ENCODE measurements at places on chromosomes 5 and 9.

GRCh38 chr9:130372057-130372456, 72.7 kb upstream of the ASS1 start:
- DNase-seq = no peak

GRCh38 chr5:69494452-69494851, 1.9 kb downstream of the OCLN start:
- no peak for DNase-seq

- DNase-seq = no peak
Measured at GRCh38 chr5:79798893-79799590, 109.4 kb downstream of the CMYA5 start.

DNA sequence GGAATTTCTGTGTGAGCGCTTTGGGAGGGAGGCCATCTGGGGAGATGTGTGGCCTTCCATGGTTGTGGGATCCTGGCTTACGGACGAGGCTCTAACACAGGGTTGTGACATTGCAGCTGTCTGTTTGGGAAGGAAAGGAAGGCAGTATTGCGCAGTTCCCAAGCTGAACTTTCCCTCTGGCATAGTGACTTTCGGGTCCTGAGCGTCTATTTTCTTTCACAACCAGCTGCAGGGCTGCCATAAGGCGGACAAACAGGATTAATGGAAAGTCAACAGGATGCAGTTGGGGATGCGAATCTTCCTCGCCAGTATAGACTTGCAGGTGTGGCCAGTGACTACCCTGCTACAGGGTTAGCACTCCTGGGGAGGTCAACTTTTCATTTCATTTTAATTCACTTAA, 25.9 kb downstream of the CCT5 start:
- peak; percentile 31 for DNase-seq

DNA sequence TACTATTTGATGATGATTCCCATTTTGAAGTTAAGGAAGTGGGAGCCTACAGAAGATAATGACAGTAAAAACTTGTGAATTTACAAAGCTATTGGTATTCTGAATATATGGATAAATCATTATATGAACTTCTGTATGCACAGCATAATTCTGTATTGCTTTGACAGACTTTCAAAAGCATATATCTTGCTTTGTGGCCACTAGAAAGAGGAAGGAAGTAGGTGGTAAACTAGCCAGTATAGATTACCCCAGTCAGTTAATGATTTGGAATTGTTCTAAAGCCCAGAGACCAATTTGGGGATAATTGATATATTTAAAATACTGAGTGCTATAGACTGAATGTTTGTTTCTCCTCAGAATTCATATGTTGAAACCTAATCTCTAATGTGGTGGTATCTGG, 53.0 kb downstream of the NR2F1 start:
- DNase-seq = no peak

DNA sequence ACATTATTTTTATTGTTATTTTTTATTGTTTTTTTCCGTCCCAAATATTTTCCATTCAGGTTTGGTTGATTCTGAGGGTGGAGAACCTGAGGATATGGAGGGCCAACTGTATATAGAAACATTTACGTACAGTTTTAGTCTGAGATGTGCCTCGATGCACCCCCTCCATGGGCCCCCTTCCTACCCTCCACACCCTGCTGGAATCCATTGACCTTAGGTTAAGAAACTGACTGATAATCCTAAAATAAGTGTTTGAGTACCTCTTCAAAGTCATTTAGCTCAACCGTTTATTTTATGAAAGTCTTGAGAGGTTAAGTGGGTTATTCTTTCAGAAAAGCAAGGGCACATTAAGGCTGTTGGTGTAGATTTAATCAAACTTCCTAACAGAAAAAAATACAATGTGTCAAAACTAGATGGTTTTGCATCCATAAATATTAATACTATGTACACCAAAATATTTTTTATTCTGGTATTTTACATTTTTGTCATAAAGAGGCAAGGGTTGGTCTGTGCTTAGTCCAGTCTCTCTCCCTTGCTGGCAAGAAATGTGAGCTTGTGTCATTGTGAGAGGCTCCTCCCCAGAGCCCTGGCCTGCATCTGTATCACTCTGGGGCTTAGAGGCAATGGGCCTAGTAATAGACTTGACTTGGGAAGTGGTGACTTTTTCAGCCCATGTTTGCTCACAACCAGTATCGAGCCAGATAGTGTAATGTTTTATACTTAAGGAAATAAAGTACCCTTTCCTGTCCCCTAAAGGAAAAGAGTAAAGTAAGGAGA, 15.7 kb downstream of the MTRR start:
- peak; percentile 32 for DNase-seq

DNA sequence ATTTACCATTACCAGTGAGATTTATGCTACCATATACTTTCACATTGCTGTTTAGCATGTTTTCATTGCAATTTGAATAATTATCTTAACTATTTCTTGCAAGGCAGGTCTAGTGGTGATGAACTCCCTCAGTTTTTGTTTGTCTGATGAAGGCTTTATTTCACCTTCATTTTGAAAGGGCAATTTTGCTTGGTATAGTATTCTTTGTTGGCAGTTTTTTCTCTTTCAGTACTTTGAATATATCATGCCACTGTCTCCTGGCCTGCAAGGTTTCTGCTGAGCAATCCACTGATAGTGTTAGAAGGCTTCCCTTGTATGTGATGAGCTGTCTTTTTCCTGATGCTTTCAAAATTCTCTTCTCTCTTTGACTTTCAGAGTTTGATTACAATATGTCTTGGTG, 188.0 kb downstream of the MARCHF11 start:
- DNase-seq = no peak

- DNase-seq = no peak
Measured at GRCh38 chr5:181259974-181260719, 796 bp downstream of the TRIM52 start.

DNA sequence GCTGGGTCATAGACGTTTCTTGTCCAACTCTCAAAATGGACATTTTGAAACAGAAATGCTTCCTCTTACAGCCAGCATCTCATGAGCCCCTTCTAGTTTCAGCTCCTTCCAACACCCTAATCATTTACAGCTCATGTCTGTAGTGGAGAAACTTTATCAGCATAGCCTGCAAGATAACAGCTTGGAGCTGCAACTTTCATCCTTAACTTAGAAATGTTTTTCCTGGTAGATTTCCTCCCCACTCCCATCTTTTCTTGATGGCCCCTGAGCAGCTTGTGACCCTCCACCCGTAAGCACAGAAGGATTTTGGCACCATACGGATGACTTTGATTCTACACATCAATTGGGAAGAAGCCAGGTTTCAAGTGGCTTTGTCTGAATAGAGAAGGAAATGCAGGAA, 53.5 kb upstream of the TGFBR1 start:
- no peak for DNase-seq

- no peak for DNase-seq
Measured at GRCh38 chr9:8362250-8362649, 562.7 kb upstream of the DMAC1 start.

- DNase-seq = no peak
Measured at GRCh38 chr5:89055695-89056085, 172.7 kb upstream of the MEF2C start.

GRCh38 chr5:95424526-95424925, 33.4 kb downstream of the FAM81B start:
- no peak for DNase-seq

- no peak for DNase-seq
Measured at GRCh38 chr9:124660341-124660801, 110.7 kb downstream of the NR6A1 start.

DNA sequence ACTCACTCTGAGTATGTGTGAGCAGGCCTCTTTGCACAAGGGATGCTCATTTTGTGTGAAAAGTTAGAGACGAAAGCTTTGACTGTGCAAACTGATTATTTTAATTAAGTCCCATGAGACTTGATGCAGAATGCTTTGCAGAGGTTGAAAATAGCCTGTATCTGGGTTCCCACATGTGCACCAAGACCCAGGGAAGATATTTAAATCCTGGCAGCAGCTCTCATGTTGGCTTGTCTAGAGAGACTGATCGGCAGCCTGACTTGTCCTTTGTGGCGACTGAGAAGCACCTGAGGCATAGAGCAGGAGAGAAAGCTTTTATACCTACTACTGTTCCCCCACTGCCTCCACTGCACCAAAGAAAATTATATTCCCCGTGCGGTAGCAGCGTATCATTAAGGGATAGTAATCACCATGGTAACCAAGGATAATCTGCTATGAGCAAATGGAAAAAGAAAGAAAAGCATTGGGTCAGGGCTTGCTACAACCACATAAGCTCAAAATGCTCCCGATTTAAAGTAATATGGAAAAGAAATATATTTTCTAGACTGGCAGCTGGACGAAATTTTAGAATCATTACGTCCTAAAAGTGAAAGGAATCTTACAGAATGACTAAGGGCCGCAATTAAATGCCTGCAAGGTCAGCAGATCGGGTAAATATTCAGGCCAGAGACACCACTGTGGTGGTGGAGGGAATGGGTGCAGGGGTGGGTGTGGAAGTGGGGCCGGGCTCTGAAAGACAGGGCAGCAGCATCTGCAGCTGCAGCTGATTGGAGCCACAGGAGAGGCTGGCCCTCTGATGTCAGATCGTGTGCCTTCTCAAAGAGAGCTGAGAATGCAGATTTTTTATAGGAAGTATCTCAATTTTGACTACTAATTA, 135.3 kb upstream of the EPB41L4A start:
- DNase-seq = peak; percentile 31

DNA sequence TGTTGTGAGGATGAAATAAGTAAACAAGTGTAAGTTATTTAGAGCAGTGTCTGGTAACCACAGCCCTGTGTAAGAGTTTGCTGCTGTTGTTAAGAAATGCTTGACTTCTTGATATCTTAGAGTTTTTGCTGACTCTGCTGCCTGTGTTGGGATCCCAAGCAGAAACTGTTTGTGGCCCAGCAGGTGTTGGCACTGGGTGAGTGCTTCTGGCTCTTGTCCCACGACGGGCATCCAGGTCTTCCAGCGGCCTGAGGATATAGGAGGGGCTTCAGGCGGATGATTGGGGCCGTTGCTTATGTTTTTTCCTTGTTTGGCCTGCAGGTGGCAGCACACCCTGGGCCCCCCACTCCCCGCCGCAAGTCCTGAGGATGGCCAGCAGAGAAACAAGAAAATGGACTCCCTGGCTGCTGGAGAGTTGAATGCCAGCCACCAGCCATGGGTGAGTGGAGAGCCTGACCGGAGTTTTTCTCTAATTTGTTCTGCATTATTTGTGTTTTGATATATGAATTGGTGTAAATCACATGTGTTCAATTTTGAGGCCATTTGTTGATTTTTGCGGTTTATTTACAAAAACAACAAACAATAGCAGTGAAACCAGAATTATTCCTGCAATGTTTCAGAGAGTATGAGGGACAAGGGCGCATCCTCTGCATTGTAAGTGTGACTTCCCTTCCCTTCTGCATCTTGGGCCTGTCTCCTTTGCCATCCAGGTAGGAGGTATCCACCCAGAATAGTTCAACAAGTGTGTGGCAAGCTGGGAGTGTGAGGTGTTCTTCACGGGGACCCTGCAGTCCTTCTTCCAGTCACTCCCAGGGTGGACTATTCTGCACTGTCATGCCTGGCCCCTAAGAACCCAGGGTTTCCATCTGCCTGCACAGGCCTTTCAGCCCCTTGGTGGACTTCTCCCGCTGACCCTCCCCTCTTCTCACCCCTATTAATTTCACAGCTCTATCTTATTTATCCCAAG, 50.3 kb downstream of the SLC22A5 start:
- DNase-seq = peak; percentile 74

DNA sequence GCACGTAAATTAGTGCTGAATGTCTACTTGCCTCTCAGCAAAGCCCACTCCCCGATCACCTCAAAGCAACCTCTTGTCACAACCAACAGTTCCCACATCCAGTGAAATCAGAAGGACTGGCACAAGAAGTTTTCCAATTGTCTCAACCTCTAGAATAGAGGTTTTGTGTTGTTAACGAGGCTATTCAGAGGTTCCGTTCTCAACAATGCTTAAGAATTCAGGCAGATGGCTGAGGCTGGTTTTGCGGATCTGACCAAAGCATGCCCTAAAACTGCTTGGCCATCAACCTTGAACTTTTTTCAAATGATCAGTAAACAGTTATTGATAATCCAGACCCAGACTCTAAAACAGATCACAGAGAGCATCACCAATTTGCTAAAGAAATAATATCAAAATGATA, 52.9 kb downstream of the MAPKAP1 start:
- DNase-seq = no peak

DNA sequence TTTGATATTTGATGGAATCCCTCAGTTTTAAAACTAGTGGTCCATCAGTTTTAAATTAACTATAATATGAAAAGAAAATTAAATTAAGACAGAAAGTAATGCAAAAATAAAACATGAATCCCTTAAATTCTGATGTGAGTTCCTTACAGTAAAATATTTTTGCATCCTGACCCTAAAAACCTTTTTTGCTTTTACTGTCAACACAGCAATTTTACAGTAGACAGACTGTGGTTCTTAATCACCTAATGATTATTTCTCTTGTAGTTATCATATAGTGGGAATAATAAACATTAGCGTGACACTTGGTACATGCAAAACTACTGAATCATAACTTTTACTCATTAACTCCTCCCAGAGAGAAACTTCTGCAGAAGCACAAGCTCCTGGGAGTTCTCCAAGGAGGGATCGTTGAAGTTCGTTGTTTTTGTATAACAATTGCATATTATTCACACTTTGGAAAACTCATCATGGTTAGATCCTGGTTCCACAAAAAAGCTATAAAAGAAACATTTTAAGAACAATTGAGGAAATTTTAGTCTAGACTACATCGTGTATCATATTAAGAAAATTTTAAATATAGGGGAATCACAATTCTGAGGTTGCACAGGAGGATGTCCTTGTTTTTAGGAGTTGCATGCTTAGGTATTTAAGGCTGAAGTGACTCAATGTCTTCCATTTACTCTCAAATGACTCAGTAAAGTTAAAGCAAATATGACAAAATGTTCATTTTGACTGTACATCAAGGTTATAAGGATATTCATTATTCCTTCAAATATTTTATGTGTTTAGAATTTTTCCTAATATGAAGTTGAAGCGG, 88.2 kb upstream of the NIPAL4 start:
- no peak for DNase-seq

- no peak for DNase-seq
Measured at GRCh38 chr5:11928909-11929308, 24.7 kb upstream of the CTNND2 start.

DNA sequence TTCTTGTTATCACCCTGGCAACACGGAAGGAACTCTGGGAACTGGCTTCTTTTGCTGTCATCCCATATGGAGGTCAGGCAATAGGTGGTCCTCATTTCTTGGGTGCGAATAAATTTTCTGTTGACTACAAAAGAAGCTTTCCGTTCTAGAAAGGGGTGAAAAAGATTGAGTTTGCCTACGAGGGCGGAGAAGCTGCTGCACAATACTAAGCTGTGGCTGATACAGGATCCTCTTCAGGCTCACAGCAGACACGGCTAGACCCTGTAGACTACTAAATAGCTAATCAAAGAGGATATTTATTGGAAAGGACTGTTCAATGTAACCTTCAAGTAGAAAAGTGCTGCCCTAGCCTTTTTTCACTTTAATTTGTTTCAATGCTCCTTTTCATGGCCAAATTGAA, 58.1 kb downstream of the TJP2 start:
- DNase-seq = no peak

Measured in posterior cingulate gyrus (tissue), 11 donors.